Choroid plexus epithelial cell (primary cell): ENCODE measurements at places on chromosomes 12 and 14.
A peak's percentile ranks its signal among the peaks of the same experiment; 100 is the strongest.

- peak; percentile 63 for DNase-seq
Measured at GRCh38 chr12:7130701-7131501, 730 bp downstream of the CLSTN3 start.

DNA sequence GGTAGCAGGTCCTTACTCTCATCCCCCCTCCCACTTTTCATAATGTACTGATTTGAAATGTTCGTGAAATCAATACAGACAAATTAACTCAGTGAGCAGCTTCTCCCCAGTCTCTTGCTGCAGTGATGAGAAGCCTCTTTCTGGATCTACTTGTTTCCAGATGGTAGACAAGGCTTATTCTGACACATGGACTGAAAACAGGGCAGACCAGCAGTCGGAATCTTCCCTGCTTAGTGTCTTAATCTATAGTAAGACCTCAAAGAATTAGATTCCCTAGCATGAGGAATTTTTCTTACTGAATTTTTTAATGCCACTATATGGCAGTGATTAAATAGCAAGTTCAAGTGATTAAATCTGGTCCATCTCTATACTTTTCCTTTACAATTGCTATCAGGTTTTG, 120.1 kb downstream of the RGS6 start:
- DNase-seq: no peak

- no peak for DNase-seq
Measured at GRCh38 chr14:61379639-61380184, 58.3 kb downstream of the PRKCH start.

DNA sequence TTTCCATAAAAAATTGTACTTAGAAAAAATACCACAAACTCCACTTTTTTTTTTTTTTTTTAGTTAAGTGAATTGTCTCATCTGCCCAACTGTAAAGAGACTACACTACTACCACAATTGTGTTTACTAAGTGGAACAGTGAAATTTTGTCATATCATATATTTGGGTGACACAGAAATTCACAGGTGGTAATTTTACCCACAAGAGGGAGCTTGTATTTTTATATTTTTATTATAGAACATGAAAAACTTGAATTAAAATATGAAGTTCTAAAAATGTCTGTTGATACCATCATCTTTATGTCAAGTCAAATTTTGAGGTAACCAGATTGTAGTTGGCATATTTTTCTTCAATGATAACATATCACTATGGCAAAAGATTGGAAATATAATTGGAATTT, 329.4 kb upstream of the SOX5 start:
- DNase-seq: no peak

DNA sequence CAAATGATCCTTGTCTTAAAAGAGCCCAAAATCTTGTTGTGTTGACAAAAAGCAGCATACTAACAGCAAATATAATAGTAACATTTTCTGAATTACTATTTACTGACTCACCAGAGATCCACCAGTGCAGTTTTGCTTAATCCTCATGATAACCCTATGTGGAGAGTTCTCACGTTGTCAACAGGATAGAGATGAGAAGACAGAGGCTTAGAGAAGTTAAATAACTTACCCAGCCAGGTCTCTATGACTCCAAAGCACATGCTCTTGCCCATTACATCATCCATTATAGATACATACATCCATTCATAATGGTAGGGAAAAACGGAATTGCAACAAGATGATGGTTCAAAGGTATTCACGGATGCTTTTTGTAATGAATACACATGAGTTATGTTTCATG, 111.9 kb downstream of the PAX9 start:
- DNase-seq: peak; percentile 68

- peak; percentile 55 for DNase-seq
Measured at GRCh38 chr12:30822385-30823155, 67.8 kb upstream of the CAPRIN2 start.

DNA sequence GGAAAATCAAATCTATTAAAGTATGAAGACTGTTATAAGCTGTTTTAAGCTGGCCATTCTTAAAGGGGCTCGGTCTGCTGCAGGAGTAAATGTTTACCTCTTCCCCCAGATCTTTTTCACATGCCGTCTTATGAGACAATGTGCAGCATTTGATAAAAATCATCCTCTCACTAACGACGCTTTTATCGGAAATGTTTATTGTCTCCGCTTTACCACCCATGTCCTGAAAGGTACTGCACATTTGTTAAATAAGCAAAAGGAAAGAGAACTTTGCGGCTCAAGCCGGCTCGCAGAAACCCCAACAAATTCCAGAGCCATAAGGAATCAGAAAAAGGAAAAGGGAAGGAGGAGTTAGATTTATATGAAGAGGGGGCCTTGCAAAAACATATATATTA, 137.8 kb downstream of the HMGA2 start:
- no peak for DNase-seq

DNA sequence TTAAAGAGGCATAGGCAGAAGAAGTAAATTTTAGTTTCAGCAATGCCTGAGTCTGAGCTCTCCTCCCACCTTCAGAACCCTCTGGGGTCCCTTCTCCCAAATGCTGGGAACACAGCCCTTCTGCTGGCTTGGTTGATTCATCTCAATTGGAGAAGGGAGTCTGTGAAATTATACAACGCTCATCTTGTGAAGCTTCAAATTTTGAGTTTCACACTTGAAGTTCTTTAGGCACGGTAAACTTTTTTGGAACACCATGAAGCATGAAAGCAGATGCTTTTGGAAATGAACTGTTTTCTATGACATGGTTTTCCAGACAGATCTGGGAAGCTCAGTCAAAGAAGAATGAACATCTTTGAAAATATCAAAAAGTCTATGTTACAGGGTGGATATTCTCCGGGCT, 69.9 kb downstream of the TBK1 start:
- no peak for DNase-seq

- peak; percentile 78 for DNase-seq
Measured at GRCh38 chr12:47903927-47904712, 674 bp downstream of the VDR start.

- no peak for DNase-seq
Measured at GRCh38 chr12:65122703-65123102, 1.6 kb upstream of the WIF1 start.

DNA sequence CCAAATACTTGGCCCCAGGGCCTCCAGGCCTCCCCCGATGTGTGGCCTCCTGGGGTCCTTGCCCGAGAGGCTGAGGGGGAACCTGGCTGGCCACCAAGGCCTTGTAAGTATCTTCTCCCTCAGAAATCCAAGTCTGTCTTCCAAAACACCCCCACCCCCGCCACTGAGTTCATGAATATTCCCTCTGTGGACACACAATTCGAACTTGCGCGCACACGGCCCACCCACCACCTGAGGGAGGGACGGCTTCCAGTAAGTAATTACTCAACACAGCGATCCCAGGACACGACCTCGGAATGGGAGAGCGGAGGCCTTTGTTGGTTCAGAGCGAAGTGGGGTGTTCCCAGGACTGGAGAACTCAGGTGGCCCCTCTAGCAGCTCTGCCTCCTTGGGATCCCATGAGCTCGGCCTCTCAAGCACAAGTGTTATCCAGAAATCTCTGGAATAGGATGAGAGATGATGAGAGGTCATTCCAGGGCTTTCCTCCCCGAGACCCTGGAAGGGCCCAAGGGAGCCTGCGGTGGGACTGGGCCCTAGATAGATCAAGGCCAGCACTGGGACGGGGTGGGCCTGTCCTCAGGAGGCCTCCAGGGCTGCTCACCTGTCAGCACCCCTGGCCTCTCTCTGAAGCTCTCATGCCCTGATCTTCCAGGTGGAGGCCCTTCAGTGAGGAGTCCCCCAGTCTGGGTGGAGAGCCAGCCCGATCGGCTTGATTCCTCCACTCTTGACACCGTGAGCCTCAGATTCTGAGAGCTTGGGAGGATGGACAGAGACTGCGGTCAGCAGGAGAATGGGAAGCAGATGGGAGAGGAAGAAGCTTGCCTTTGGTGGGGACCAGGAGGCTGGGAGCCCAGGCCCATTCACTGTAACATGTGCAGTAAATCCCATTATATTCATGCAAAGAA, 219.0 kb upstream of the RTL1 start:
- no peak for DNase-seq

DNA sequence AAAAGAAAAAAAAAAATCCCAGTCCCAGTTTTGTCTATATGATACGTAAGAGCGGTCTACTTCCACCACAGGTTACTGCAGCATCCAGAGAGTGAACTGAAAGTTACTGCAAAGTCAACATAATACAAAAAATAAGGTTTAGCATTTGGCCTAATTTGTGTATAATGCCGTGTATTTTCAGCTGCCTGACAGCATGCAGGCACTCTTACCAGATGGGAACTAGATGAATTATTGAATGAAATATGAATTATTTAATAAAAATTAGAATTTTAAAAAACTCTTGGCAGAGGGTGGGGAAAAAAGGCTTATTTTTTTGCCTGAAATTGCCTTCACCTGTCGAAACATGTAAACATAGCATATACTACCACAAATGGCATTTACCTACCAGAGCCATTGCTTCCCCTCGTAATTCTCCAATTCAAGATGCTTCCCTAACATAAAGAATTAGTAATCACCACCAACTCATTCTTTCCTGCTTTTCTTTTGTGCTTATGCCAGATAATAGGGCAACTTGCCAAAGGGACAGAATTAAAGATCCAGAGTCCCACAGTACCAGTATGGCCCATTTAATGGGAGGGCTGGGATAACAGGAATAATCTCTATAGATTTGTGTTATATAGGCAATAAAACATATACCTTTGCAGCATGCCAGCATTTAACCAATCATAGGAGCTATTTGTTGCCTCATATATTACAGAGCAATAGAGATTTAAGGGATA, 31.1 kb downstream of the ATF7 start:
- DNase-seq: no peak

DNA sequence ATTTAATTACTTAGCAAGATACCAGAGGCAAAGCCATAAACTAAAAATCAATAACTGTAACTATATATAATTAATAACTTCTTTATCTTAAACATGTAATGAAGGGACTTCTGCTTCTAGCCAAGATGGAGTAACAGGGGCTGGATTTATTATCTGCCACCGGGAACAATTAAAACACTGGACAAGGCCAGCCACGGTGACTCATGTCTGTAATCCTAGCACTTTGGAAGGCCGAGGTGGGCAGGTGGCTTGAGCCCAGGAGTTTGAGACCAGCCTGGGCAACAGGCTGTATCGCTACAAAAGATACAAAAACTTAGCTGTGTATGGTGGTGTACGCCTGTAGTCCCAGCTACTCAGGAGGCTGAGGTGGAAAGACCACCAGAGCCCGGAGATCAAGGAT, 113.6 kb downstream of the TAOK3 start:
- DNase-seq: no peak

DNA sequence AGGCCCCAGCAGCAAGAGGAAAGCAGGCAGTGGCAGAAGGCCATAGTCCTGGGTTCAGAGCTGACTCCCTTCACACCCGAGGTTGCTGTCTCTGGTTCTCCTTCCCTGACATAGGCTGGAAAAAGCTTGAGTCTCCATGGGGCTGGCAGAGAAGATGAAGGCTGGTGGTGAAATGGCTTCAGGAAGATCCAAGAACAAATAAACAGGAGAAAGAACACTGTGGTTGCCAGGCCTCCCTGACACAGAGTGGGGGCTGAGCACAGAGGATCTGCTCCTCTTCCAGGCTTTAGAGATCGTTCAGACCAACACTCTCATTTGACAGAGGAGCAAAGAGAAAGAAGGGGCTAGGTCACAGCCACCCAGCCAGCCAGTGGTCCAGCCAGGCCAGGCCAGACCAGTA, 14.3 kb downstream of the HDAC7 start:
- peak; percentile 45 for DNase-seq

- peak; percentile 27 for DNase-seq
Measured at GRCh38 chr14:26863736-26864135, 265.9 kb upstream of the NOVA1 start.

DNA sequence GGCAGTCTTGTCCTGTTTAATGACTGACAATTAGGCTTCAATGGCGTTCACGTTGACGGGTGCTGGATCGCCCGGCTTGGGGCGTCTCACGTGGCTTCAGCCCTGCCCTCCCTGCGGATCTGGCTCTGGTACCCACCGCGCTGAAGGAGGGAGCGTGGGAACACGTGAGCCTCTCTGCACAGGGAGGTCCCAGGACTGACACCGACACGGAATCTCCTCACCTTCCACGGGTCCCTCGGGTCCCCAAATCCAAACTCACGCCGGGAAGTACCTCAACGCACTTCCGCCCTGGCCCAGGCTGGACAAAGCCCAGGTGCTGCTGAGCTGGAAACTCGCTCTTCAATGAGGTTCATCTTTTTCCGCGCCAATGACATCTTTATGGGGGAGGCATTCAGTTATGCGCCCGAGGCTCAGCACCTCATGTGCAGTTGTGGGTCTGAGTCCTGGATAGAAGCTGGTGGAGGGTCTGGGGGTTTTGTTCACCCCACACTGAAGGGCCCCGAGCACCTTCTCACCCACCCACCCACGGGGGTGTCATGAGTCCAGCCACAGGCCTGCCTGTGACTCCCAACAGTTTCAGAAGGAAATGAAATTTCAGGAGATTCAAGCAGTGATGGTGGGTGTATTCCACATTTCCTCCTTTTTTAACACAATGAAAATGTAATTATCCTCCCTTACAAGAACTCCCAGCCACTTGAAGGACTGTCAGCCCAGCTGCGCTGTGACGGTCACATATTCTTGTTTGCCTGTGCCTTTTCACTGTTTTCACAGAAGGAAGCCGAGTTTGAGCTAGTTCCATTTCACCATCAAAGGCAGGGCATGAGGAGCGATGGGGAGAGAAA, 251.7 kb upstream of the SFSWAP start:
- no peak for DNase-seq

DNA sequence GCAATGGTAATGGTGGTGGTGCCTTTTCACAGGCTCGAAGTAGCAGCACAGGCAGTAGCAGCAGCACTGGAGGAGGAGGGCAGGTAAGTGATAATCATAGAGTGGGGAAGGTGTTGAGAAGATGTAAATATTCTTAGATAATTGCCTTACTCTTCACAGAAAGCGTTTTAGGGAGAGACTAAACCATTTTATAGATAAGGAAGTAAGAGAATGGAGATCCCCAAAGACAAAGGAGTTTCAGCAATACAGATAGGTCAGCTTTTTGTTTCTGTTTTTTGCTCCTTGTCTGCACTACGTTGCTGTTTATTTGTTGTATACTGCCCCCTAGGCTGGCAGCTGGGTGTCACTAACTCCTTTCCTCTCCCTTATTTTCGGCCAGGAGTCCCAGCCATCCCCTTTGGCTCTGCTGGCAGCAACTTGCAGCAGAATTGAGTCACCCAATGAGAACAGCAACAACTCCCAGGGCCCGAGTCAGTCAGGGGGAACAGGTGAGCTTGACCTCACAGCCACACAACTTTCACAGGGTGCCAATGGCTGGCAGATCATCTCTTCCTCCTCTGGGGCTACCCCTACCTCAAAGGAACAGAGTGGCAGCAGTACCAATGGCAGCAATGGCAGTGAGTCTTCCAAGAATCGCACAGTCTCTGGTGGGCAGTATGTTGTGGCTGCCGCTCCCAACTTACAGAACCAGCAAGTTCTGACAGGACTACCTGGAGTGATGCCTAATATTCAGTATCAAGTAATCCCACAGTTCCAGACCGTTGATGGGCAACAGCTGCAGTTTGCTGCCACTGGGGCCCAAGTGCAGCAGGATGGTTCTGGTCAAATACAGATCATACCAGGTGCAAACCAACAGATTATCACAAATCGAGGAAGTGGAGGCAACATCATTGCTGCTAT, 2.0 kb downstream of the SP1 start:
- peak; percentile 67 for DNase-seq
